ENCODE measurements at places on chromosomes 12 and 14. TPM values are rescaled to one million over a fixed set of nuclear protein-coding genes. Genes with fewer than 3 reads are reported as not detected.

The SLCO1C1 gene
- not detected for total RNA-seq

DNA sequence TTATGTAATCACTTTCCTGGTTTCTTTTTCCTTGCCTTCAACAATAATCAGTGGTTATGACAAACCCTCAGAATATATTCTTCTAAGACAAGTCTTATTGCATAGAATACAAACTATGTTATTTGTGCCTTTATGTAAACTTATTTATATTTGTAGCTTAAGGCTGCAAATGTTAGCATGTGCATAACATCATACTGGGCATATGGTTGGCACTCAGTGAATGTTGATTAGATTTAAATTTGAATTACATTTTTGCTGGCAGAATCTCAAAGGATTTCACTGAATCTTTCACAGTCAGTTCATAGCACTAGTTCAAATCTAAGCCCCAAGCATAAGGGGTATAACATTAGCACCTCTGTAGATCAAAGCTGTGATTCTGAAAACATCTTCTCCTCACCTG, 113.2 kb upstream of the AEBP2 start:
- H3K36me3 ChIP-seq: peaks cover 5% of the 10 kb centered on the region
- H3K27me3 ChIP-seq: no peaks in the 10 kb centered on the region
- H3K4me1 ChIP-seq: no peaks in the 10 kb centered on the region
- DNase-seq: no peak
- no peak overlapping the region for H3K4me3 ChIP-seq

The MYH6 gene
- 0.16 TPM for total RNA-seq

- DNase-seq: no peak
- no peaks in the 10 kb centered on the region for H3K27me3 ChIP-seq
- H3K4me1 ChIP-seq: no peaks in the 10 kb centered on the region
- no peak overlapping the region for H3K4me3 ChIP-seq
Measured at GRCh38 chr12:63945777-63946176, 101.3 kb downstream of the SRGAP1 start.

- H3K27ac ChIP-seq: peak overlapping the region; percentile 62
- no peaks in the 10 kb centered on the region for H3K36me3 ChIP-seq
- DNase-seq: peak; percentile 9
- H3K4me1 ChIP-seq: peaks cover 16% of the 10 kb centered on the region
Measured at GRCh38 chr14:92280554-92281262, 42.3 kb upstream of the SLC24A4 start.

The KCNA5 gene
- total RNA-seq: not detected

The CCDC184 gene
- 0.37 TPM for total RNA-seq

- peak; percentile 48 for DNase-seq
- peaks cover 47% of the 10 kb centered on the region for H3K36me3 ChIP-seq
- H3K27ac ChIP-seq: peak overlapping the region; percentile 89
Measured at GRCh38 chr12:98594050-98594835, 757 bp downstream of the SLC25A3 start.

GRCh38 chr14:32366256-32366879, 37.3 kb downstream of the AKAP6 start:
- H3K27me3 ChIP-seq: no peaks in the 10 kb centered on the region
- no peak overlapping the region for H3K27ac ChIP-seq
- no peak overlapping the region for H3K4me3 ChIP-seq
- no peaks in the 10 kb centered on the region for H3K36me3 ChIP-seq
- DNase-seq: no peak
- peaks cover 6% of the 10 kb centered on the region for H3K4me1 ChIP-seq

DNA sequence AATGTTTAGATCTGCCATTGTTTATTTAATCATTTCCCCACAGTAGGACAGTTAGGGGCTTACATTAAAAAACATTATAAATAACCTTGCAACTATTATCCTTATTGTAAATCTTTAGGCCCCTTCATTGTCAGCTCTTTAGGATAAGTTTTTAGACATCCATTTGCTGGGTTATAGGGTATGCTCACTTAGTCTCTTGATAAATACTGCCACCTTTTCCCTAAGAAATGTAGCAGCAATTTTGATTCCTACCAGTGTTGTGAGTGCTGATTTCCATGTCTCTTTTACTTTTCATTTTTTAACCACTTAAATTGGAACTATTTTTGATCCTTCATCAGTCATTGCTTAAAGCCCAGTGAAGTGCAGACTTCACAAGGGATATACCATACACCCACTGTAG, 94.4 kb downstream of the AVPR1A start:
- no peaks in the 10 kb centered on the region for H3K4me1 ChIP-seq
- no peak overlapping the region for H3K4me3 ChIP-seq
- no peaks in the 10 kb centered on the region for H3K27me3 ChIP-seq
- H3K27ac ChIP-seq: no peak overlapping the region
- DNase-seq: no peak

The KLRB1 gene
- 0.40 TPM for total RNA-seq

- H3K36me3 ChIP-seq: no peaks in the 10 kb centered on the region
- no peaks in the 10 kb centered on the region for H3K27me3 ChIP-seq
- no peak overlapping the region for H3K4me3 ChIP-seq
- H3K27ac ChIP-seq: no peak overlapping the region
Measured at GRCh38 chr12:9588749-9589148, 19.0 kb downstream of the KLRB1 start.

GRCh38 chr14:90795744-90796143, 20.5 kb downstream of the TTC7B start:
- H3K4me3 ChIP-seq: no peak overlapping the region
- no peaks in the 10 kb centered on the region for H3K36me3 ChIP-seq
- no peak for DNase-seq

The SLC39A2 gene
- 0.21 TPM for total RNA-seq

DNA sequence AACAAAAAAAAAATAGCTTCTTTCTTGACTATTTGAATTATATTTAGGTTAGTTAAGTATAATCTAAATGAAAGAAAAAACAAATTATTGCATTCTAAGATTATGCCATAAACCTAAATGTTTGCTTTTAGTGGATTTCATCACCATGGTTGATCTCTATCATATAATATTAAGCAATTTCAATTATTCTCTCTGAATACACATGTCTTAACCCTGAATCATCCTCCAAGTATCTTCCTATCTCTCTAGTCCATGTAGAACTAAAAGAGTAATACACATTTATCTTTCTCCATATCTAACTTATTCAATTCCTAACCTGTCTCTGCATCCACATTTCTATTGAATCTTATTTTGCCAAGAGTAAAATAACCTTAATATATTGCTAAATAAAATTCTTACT, 59.6 kb downstream of the PPFIA2 start:
- no peak for DNase-seq
- no peak overlapping the region for H3K27ac ChIP-seq
- no peaks in the 10 kb centered on the region for H3K4me1 ChIP-seq
- H3K36me3 ChIP-seq: no peaks in the 10 kb centered on the region
- H3K4me3 ChIP-seq: no peak overlapping the region
- peaks cover 4% of the 10 kb centered on the region for H3K27me3 ChIP-seq

GRCh38 chr12:114904254-114905003, 220.5 kb upstream of the TBX3 start:
- H3K27ac ChIP-seq: no peak overlapping the region
- no peaks in the 10 kb centered on the region for H3K4me1 ChIP-seq
- no peaks in the 10 kb centered on the region for H3K36me3 ChIP-seq
- no peak for DNase-seq
- no peak overlapping the region for H3K4me3 ChIP-seq
- H3K27me3 ChIP-seq: no peaks in the 10 kb centered on the region

The CLEC1A gene
- not detected for total RNA-seq

The CCDC88C gene
- total RNA-seq: 73.7 TPM

The PSMC1 gene
- 77.3 TPM for total RNA-seq

- H3K4me3 ChIP-seq: peak overlapping the region; percentile 53
- H3K27ac ChIP-seq: peak overlapping the region; percentile 13
- H3K27me3 ChIP-seq: no peaks in the 10 kb centered on the region
- H3K36me3 ChIP-seq: no peaks in the 10 kb centered on the region
- no peak for DNase-seq
Measured at GRCh38 chr14:21191261-21191808, 35.5 kb upstream of the OR5AU1 start.

Data from activated CD4-positive, alpha-beta T cell treated with anti-CD3 and anti-CD28 coated beads for 36 hours (primary cell).